ENCODE measurements at places on chromosomes 4 and X. TPM values are rescaled to one million over a fixed set of nuclear protein-coding genes. Genes with fewer than 3 reads are reported as not detected.

PNMA6A gene
- 0.88 TPM for total RNA-seq

MAGEB17 gene
- total RNA-seq: not detected

SASH3 gene
- 9.3 TPM for total RNA-seq

HAND2 gene
- not detected for total RNA-seq

MAGEB10 gene
- not detected for total RNA-seq

DNA sequence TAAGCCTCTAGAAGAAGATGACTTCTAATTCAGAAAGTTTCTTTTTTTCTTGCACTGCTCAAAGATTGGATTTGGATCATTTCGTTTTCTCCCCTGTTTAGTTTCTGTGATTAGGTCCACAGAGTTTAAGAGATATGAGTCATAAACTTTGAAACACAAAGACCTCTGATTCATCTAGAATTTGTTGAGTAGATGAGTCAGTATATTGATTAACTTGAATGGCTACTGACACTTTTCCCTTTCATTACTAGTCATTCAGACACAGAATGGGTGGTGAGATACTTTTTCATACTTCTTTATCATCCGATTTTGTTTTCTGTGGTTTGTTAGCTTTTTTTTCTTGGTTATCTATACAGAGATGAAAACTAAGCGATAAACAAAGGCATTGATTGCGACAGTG, 34.1 kb upstream of the AFF2 start:
- H3K27ac ChIP-seq: no peak overlapping the region
- H3K27me3 ChIP-seq: no peaks in the 10 kb centered on the region
- no peak overlapping the region for H3K4me3 ChIP-seq
- H3K36me3 ChIP-seq: no peaks in the 10 kb centered on the region
- DNase-seq: no peak
- H3K4me1 ChIP-seq: no peaks in the 10 kb centered on the region

GRCh38 chrX:133175162-133175561, 43.0 kb downstream of the TFDP3 start:
- H3K27me3 ChIP-seq: no peaks in the 10 kb centered on the region
- H3K4me1 ChIP-seq: no peaks in the 10 kb centered on the region
- H3K27ac ChIP-seq: no peak overlapping the region
- DNase-seq: no peak
- no peaks in the 10 kb centered on the region for H3K36me3 ChIP-seq

GRCh38 chr4:6854098-6854744, 55.4 kb upstream of the TBC1D14 start:
- no peaks in the 10 kb centered on the region for H3K4me1 ChIP-seq
- H3K27me3 ChIP-seq: no peaks in the 10 kb centered on the region

- H3K27ac ChIP-seq: no peak overlapping the region
- DNase-seq: no peak
- H3K36me3 ChIP-seq: no peaks in the 10 kb centered on the region
These were observed 57.4 kb downstream of the GATB start for GRCh38 chr4:151703401-151703800.

- no peaks in the 10 kb centered on the region for H3K27me3 ChIP-seq
- H3K4me1 ChIP-seq: no peaks in the 10 kb centered on the region
- peak; percentile 38 for DNase-seq
- no peak overlapping the region for H3K4me3 ChIP-seq
These were observed 34.2 kb upstream of the TBC1D14 start for GRCh38 chr4:6875431-6875831.

GRCh38 chr4:120865985-120866384, 56.5 kb downstream of the PRDM5 start:
- H3K27ac ChIP-seq: no peak overlapping the region
- H3K4me1 ChIP-seq: no peaks in the 10 kb centered on the region
- no peak overlapping the region for H3K4me3 ChIP-seq
- no peak for DNase-seq
- H3K36me3 ChIP-seq: no peaks in the 10 kb centered on the region
- H3K27me3 ChIP-seq: no peaks in the 10 kb centered on the region

DNA sequence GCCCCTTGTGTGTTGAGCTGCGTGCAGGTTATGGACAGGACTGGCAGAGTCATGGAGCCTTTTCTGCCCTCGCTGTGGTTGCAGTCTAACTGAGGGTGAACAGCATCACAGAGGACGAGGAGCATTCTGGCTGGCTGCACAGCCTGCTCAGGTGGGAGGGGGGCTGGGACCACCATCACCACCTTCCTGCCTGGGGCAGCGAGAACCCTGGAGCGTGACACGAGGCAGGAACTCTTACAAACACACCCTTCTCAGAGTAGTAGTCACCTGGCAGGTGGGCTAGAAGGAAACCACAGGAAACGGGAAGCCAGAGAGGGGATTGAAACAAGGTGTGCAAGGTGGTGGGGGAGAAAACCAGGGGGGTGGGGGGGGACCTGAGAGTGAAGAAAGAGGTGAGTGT, 25.6 kb downstream of the TKTL1 start:
- no peaks in the 10 kb centered on the region for H3K36me3 ChIP-seq
- H3K27me3 ChIP-seq: no peaks in the 10 kb centered on the region
- no peak overlapping the region for H3K27ac ChIP-seq
- no peak for DNase-seq
- no peaks in the 10 kb centered on the region for H3K4me1 ChIP-seq
- no peak overlapping the region for H3K4me3 ChIP-seq

DNA sequence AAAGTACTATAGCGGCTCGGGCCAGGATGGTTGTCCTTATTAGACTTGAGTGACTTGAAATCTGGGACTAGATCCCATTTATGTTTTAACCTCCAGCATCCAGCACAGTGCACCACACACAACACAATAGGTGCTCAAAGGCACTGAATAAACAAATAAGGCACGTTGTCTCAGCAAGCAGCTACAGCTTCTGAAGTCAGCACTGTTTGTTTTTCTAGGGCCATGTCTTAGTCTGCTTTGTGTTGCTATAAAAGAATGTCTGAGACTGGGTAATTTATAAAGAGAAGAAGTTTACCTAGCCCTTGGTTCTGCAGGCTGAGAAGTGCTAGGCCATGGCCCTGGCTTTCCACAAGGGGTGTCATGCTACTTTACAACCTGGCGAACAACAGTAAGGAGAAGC, 102.1 kb upstream of the LNX1 start:
- H3K27me3 ChIP-seq: no peaks in the 10 kb centered on the region
- H3K4me3 ChIP-seq: no peak overlapping the region
- no peak overlapping the region for H3K27ac ChIP-seq
- H3K36me3 ChIP-seq: no peaks in the 10 kb centered on the region

DNA sequence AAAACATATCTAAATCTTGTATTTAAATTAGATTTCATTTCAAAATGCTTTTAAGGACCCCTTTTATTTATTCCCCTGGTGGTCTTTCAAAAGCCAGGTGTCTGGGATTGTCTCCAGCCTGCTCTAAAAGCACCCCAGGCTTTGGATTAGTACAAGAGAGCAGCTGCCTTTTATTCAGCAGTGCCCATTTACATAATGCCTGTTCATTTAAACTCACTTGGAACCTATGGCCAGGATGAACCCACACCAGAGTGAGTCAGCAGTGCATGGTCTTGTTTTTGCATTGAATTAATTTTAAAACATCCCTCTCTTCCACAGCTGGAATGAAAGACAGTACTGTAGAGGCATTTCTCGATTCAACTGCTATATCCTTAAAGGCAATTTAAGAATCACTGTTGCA, 64.1 kb upstream of the TENM3 start:
- no peaks in the 10 kb centered on the region for H3K27me3 ChIP-seq
- DNase-seq: no peak
- H3K4me1 ChIP-seq: no peaks in the 10 kb centered on the region
- H3K4me3 ChIP-seq: no peak overlapping the region

- DNase-seq: no peak
- no peaks in the 10 kb centered on the region for H3K27me3 ChIP-seq
- H3K4me3 ChIP-seq: no peak overlapping the region
- H3K27ac ChIP-seq: peak overlapping the region; percentile 59
- H3K36me3 ChIP-seq: no peaks in the 10 kb centered on the region
- H3K4me1 ChIP-seq: peaks cover 6% of the 10 kb centered on the region
These were observed 536.2 kb downstream of the MID1IP1 start for GRCh38 chrX:39337451-39337850.

DNA sequence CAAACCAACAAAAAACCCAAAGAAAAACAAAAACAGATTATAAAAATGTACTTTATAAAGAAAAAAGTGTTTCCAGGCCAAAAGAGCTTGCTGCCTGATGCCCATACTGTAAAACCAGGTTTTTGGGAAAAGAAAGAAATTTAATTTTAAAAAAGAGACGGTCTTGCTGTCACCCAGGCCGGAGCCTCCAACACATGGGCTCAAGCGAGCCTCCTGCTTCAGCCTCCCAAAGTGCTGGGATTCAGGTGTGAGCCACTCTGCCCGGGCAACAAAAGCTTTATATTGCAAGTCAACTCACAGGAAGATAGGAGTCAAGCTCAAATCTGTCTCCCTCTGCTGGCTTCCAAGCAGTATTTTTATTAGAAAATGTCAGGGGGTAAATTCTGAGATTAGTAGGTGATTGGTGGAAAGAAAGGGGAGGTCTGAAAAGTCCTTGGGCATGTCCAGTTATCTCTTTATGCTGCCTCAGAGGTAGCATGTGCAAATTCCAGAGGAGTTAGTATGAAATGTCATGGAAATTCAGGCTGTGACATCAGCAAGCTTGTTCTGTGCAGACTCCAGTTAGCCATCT, 39.4 kb downstream of the MGST2 start:
- H3K4me1 ChIP-seq: no peaks in the 10 kb centered on the region
- no peaks in the 10 kb centered on the region for H3K36me3 ChIP-seq
- no peak overlapping the region for H3K4me3 ChIP-seq
- no peak for DNase-seq
- H3K27ac ChIP-seq: no peak overlapping the region
